GM12891 (cell line): ENCODE measurements at places on chromosomes 11 and 22.

GRCh38 chr22:21762712-21763581 lies 27.4 kb upstream of the YPEL1 start:
- DNase-seq: no peak

GRCh38 chr22:36730176-36730858 lies 26.8 kb upstream of the CACNG2 start:
- no peak for DNase-seq

DNA sequence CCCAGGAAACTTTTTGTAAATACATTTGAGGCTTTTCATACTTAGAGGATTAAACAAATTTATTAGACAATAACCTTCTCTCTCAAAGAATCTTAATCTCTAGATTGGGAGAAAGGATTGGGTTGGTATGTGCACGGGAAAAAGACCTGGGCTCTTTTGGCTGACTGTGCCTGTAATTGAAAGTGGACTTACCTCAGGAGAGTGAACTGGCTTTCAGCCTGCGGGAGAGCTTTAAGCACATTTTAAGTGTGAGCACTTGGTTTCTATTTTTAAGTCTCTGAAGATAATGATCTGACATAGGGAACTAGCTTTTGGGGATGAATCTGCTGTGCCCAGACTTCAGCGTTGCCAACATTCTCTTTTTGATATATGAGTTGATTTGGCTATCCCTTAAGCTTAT lies 35.8 kb downstream of the UVRAG start:
- DNase-seq: no peak

DNA sequence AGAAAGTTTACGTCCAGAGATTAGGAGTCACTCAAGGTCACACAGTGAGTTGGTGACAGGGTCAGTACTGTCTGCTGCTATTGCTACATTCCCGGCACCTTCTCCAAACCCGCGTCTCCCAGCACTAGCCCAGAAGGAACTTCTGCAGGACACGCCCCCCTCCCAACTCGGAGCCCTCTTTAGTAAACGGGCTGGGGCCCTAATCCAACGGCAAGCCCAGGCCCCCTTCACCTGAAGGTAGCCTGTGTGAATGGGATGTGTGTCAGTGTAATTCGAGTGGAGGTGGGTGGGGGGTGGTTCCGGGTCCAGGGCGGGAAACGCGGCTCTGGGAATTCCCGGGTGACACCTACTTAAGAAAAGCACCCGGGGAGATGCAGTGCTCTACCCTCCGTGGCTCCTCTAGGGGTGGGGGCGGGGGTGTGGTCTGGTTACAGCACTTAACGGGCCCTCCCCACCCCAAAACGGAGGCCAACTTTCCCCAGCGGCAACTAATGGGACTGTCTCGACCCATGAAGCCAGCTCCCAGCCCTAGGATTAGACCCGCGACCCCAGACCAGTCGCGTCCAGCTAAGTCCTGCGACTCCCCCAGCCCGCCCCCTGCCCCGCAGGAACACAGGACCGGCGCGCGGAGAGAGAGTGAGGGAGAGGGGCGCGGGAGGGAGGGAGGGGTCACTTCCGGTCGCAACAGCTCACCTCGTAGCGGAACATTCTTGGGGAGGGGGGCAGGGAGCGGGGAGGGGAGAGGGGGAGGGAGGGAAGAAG lies 468 bp downstream of the PATL1 start:
- peak; percentile 49 for DNase-seq

DNA sequence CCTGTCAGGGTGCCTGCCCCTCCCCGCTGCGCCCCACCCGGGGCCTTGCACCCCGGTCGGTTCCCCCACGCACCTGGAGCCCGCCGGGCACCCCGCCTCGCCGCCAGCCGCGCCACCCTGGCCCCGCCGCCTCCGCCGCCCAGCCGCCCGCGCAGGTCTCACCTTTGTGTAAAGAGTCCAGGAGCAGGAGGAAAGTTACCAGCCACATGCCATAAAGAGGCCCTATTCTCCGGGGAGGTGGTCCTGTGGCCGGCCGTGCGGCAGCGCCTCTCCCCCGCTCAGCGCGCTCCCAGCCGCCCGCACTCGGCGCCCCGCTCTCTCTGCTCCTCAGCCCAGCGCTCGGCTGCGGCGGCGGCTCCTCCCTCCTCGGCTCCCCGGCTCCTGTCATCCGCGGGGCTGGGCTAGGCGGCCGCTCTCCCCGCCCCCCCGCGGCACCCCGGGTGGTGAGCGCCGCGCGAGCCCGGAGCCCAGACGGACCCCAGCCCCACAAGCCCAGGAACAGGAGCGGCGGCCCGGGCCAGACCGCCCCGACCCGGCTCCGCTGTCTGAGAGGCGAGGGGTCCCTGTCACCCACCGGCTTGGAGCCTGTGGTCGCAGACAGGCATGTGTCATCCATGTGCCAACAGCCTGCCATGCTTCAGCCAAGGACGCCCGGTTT lies at the start of gene DSCAML1:
Gene DSCAML1, minus strand, starts transcription at position 345 of the 658 bp plus-strand sequence. Its CDS starts 137 bp downstream, at position 208.
- no peak for DNase-seq

DNA sequence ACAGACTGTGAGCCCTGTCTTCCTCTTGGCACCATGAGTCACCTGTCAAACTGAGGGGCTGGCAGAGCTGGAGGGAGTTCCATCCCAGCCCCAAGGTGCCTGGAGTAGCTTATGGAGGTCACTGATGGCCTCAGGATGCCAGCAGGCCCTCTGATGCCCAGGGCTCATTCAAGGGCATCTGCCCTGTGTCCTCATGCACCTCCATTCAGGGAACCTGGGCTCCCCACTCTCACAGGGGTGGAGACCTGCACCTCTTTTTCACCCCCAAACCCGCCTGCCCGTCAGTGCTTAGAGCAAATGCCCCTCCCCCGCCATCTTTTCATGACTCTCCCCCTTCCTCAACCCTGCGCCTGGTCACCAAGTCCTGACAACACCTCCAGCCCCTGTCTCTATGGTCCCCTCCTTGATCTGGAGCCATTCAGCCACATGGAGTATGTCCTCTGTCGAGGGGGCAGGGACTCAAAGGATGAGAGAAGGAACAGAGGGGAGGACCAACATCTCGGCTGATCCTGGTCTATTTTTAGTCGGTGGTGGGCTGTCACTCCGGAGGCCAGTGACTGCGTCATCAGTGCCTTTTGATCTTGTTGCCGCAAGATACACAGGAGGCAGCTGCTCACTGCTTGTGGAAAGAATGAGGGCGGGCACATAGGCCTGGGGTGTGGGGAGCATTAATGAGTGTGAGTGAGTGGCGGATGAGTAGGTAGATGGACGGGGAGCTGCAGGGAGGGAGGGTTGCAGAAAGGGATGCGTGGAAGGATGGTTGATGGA lies 72.2 kb downstream of the CDKN1C start:
- DNase-seq: no peak

GRCh38 chr11:355581-356458 lies 13.5 kb upstream of the B4GALNT4 start:
- DNase-seq: peak; percentile 85

GRCh38 chr11:45857961-45858474 lies 10.7 kb downstream of the CRY2 start:
- DNase-seq: no peak

DNA sequence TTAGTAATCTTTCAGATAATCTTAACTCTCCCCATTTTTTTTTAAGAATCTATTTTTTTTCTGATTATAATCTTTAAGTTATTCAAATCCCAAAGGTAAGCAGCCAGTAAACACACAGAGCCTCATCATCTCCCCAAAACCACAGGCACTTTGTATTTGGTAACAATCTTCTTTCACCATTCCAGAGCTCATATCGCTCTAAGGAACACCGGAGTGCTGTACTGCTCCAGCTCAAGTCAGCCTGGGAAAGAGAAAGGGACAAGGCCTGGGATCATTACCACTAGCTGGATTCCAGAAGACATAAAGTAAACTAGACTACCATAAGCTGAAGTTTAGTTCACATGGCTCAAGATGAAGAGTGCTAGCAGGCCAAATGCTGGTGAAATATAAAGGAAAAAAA lies 73.0 kb upstream of the APOA1 start:
- DNase-seq: no peak

DNA sequence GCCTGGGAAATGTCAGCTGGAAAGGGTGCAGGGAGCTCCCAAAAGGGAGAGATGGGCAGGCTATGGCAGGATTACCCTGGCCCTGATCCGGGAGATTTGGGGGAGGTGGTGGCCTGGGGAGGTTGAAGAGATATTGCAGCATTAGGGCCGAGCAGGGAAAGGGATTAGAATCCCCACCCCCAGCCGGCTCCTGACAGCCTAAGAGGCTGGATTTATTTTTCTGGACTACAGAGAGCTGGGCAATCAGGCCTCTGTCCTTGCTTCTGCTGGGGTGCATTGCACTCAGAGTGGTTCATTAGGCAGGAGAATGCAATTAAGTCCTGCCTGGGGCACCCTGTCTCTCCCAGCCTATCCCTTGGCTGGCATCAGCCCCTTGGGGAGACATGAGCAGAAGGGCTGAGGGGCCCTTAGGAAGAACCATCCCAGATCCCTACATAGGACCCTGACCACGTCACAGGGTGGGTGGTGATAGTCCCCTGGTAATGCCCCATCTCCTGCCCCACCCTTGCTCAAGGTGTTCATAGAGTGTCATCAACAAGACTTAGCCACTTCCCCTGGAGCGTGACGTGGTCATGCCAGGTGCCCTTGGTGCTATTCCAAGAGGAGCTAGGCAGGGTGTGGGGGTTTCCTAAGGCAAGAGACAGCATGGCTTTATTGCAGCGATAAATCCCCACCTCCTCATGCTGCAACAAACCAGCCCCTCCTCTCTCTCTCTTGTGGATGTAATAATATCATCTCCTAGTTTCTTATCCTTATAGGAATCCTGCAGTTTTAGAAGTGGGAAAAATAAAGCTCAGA lies 38.4 kb upstream of the KLHL35 start:
- DNase-seq: no peak

DNA sequence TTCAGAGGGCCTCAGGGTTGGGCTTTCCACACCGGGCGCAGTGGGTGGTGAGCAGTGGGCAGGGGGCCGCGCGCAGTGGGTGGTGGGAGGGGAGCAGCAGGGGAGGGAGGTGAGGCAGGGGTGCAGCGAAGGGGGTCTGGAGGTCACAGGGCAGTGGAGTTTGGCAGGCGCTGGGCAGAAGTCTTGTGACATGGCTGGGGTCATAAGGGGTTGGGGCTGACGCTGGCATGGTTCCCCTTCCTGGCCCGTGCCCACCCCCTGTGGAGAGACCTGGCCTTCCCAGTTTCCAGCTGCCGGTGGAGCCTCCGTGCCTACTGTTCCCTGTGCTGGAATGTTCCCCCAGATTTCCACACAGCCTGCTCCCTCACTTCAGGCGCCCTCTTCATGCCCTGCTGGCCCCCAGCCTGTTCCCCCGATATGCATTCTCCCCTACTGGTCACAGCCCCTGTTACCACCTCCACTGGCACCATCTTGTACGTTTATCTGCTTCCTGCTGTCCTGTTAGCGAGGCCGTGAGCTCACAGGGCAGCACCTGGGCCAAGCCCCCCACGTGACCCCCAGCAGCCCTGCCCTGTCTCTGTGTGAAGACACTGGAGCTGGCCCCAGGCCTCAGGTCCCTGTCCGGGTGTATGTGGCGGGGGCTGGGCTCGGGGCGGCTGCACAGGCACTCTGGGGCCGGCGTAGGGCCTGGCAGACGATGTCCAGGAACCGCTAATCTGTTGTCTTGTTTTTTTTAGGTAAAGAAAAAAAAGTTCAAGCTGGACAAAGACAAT lies 111.6 kb downstream of the KCNQ1OT1 start:
- DNase-seq: peak; percentile 10

- peak; percentile 74 for DNase-seq
These were observed 518 bp downstream of the KMT5B start for GRCh38 chr11:68212421-68213134.

GRCh38 chr11:2810411-2811205 lies 75.0 kb downstream of the CDKN1C start:
- DNase-seq: no peak

GRCh38 chr11:12175694-12176241 lies 65.4 kb downstream of the MICAL2 start:
- no peak for DNase-seq

DNA sequence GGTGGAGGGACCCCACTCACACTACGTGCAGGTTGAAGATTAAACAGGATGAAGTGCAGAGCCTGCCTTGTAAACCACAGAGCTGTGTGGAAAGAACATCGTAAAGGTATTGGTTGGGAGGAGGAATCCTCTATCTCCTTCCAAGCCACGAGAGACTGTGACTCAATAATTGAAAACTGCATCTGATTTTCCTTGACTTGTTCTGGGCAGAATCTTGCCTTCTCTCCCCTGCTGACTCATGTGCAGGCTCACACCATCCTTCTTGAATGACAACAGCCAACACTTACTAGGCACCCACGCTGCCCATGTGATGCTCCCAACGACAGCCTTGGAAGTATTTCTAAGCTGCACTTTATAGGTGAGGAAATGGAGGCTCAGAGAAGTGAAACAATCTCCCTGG lies 563.0 kb downstream of the MIAT start:
- DNase-seq: no peak

GRCh38 chr11:116072601-116073410 lies 568.6 kb upstream of the CADM1 start:
- DNase-seq: no peak

- no peak for DNase-seq
These were observed 14.2 kb upstream of the CCDC89 start for GRCh38 chr11:85699957-85700741.
